ENCODE measurements at places on chromosomes 11 and 22.

DNA sequence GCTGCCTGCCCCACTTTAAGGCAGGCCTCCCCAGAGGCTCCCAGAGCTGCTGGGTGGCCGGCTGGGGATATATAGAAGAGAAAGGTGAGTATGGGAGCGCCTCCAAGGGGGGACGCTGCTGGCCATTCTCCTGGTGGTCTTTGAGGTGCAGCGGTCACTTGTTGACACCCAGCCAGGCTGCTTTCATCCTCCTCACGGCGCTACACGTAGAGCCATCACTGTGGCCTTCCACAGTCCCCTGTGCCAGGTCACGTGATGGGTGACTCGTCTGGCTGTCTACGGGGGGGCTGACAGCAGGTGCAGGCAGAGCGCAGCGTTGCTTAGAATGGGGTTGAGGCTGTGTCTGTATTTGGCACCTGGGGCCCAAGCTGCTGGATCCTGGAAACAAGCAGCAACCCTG is 1.9 kb downstream of the ACR start:
- DNase-seq: no peak

DNA sequence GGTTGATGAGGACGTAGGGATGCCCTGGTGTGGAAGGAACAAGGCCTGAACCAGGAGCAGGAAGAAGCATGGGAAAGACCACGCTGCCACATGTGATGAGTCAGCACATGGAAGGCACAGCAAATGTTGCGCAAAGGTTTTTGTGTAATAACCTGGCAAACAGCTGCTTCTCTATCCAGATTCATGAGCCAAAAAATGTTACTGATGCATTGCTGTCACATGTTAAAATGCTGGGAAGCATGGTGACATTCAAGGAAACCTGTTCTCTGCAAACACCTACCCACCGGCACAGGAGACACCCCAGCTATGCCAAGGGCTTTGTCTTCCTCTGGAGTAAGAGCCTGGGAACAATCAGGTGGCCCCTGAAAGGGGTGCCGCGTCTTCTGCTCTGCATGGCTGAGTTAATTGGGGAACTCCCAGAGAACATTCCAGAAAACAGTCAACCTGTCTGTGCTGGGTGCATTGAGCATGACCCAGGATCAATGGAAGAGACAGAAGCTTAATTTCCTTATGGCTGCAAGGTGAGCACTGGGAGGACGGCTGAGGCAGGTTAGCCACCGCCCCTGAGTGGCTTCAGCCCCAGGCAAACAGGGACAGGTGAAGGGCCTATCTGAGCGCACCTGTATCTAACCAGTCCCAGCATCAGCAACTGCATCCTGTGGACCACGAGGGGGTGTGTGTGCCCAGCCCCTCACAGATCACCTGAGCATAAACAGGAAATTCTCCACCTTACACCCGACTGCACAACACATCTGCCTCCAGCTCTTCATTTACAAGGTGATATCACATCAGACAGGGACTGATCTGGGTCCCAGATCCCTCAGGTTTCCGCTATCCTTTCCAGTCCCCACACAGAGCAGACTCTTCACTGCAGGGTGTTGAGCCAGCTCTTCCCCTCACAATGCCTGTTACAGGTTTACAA is 108.4 kb downstream of the GGTLC2 start:
- peak; percentile 45 for DNase-seq

DNA sequence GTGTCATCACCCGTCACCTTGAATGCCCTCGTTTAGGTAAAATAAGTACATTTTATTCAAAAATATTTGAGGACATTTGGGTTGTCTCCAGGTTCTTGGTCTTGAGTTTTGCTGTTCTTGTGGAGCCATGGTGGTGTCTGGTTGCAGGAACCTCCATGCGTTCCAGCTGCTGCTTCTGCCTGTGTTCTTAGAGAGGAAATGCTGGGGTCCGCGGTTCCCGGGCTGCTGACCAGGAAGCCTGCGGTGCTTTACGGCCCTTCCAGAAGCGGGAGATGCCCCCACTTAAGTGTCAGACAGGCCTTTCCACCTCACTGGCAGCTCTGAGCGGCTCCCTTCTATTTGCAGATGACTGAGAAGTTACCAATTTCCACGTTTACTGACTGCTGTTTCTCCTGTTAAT is 66.8 kb downstream of the LRP5 start:
- no peak for DNase-seq

DNA sequence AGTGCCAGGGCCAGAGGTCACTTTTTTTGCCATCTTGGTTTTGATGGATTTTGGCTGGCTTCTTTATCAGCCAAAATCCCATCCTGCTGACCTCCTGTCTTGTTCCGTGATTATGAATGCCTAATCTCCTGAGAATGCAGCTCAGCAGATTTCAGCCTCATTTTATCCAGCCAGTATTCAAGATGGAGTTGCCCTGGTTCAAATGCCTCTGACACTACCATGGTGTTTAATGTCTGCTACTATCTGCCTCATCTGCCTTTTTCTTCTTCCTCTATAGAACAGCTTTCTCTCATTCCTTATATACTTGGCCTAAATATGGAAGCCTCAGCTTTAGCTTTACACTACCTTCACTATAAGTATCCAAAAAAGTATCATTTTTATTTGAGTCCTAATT is 50.7 kb downstream of the ACER3 start:
- no peak for DNase-seq

Data from MM.1S (cell line).